Activated T-cell treated with anti-CD3 and anti-CD28 coated beads for 48 hours (primary cell): ENCODE measurements at places on chromosomes 2 and 18.

- DNase-seq = peak; percentile 56
Measured at GRCh38 chr18:45837283-45838070, 12.0 kb downstream of the SIGLEC15 start.

DNA sequence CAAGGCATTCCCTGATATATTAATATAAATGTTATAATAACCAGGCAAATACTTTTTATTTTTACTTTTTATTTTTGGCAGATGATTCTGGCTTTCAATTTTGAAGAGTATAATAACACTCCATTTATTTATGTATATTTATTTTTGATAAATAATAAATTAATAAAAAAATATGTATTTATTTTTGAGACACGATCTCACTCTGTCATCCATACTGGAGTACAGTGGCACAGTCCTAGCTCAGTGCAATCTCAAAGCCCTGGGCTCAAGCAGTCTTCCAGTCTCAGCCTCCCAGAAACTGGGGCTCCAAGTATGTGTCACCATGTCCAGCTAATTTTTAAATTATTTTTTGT is 93.4 kb upstream of the ITGA6 start:
- no peak for DNase-seq

DNA sequence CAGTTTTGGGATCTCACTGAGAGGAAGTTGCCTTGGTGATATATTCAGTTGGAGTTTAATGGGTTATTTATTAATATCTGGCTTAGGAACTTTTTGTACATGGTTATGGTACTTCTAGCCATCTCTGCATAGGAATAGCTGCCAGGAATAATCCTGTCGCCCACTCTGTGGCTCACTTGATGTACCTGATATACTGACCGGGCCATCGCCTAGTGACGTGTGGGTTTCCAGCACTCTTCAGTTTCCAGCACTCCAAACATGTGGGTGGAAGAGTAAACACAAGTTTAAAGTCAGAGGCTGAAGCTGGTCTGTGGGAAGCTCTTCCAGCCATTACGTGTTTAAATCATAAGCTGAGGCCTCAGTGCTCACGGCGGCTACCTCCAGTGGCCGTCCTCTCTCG is 44.3 kb upstream of the AGAP1 start:
- DNase-seq = no peak

- DNase-seq = no peak
Measured at GRCh38 chr2:143796051-143796450, 666.8 kb downstream of the ARHGAP15 start.

DNA sequence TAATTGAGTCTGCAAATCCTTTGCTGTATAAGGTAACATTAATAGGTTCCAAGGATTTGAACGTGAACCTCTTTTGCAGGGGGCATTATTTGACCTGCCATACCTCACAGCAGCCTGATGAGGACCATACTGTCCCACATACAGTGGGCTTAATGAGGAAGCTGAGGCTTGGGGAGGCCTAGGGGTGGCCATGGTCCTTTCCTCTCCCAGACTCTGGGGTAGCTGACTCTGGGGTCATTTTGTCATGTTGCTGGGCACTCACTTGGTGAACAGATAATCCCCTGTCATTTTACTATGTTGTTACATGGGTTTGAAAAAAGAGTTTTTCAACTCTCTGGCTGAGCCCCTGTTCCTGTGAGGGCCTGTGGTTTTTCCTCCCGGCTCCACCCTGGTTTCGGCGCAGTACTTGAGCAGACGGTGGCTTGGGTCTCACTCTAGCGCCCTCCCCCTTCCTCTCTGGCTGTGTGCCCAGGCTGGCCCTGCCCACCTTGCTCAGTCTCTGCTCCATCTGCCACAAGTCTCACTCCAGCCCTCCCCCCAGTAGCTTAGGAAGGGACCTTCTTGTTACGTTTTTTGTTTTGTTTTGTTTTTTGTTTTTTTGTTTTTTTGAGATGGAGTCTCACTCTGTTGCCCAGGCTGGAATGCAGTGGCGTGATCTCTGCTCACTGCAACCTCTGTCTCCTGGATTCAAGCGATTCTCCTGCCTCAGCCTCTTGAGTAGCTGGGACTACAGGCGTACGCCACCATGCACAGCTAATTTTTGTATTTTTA is 21.0 kb downstream of the INPP4A start:
- no peak for DNase-seq

GRCh38 chr2:86747711-86748639 is 27.9 kb downstream of the RMND5A start:
- DNase-seq = no peak

GRCh38 chr2:135800513-135801460 is 36.2 kb downstream of the LCT start:
- no peak for DNase-seq

- DNase-seq = no peak
Measured at GRCh38 chr2:109164311-109164710, 35.3 kb downstream of the SH3RF3 start.

DNA sequence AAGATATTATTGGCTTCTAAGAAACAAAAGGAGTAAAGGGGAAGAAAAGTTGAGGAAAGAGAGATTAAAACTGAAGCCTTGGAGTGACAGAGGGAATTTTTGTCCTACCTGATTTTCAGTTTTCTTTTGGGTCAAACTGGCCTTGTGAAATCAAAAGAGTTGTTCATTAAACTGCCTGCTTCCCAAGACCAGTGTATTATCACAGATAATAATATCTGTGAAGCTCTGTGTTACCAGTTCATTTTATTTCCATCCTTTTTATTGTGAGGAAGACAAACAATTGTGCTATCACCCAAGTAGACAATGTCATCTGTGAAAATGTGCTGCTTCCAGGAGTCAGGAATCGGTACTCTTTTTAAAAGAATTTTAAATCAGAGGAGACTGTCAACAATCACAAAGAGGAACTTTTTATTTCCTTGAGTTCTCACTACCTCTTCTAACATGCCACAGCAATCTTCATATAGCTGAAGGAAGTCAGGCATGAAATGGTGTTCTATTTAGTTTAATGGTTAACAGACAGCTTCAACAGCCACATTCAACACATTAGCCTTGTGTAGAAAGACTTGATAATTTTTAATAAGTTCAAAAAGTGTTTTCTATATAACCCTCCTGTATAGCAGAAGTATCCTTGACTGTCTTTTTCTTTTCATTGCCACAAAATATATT is 554.8 kb downstream of the PIK3C3 start:
- DNase-seq = no peak

GRCh38 chr2:241656190-241656741 is 18.8 kb downstream of the ATG4B start:
- no peak for DNase-seq

- no peak for DNase-seq
Measured at GRCh38 chr2:116467243-116467642, 1347.2 kb upstream of the DDX18 start.

DNA sequence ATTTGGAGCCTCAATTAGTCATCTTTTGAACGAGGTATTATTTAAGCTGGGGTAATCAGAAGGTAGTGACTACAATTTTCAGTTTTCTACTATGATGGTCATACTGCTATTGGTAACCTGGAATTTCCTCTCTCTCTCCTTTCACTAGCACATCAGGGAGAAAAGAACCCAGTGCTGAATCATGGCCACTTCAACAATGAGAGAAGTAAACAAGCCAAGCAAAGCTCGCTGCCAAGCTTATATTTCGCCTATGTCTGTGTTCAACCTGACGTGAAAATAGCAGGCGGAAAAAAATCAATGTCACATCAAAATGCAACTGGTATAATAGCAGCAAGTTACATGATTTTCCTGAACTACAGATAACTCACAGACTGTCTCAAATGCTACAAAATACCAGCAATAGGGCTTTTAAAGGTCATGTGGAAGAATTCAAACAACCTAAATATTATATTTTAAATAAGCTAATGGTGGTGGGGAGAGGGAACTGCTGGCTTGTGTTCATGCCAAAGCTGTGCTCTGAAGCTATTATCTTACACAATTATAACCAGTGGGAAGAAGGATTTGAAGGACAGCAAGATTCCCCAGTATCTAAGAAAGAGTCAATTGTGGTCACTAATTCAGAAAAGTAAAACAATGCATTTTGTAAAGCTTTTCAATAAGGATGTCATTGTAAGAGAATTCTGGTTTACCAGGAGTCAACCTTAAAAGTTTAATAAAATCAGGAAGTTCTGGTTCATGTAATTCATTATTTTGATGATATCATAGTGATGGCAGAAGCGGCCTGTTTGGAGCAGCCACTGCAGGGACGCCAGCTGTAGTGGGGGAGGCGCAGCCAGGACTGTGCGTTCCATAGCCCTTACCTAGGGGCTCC is 38.0 kb downstream of the RNF152 start:
- no peak for DNase-seq

GRCh38 chr2:25377822-25378421 is 36.2 kb upstream of the DNMT3A start:
- DNase-seq = no peak

DNA sequence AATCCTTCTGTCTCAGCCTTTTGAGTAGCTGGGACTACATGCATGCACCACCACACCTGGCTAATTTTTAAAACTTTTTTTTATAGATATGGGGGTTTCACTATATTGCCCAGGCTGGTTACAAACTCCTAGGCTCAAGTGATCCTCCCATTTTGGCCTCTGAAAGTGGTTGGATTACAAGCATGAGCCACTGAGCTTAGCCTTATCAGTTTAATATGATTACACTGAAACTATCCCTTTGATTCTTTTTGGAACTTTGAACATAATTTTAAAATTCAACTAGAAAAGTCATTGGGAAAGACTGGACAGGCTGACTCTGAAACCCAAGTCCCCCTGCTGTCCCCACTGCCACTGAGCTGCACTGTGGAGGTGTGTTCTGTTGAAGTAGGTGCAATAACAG is 114.8 kb downstream of the ARL4C start:
- no peak for DNase-seq

- peak; percentile 71 for DNase-seq
Measured at GRCh38 chr2:74515981-74516633, 1.9 kb downstream of the TLX2 start.
